ENCODE measurements at places on chromosomes 1 and 21.

- no peak for DNase-seq
- H3K4me1 ChIP-seq: no peaks in the 10 kb centered on the region
- no peaks in the 10 kb centered on the region for H3K27me3 ChIP-seq
- no peak overlapping the region for H3K4me3 ChIP-seq
These were observed 3.9 kb downstream of the S100A8 start for GRCh38 chr1:153387001-153387400.

- H3K4me1 ChIP-seq: no peaks in the 10 kb centered on the region
- H3K36me3 ChIP-seq: no peaks in the 10 kb centered on the region
- H3K27me3 ChIP-seq: no peaks in the 10 kb centered on the region
- no peak overlapping the region for H3K27ac ChIP-seq
These were observed 60.1 kb upstream of the COA6 start for GRCh38 chr1:234313171-234313570.

DNA sequence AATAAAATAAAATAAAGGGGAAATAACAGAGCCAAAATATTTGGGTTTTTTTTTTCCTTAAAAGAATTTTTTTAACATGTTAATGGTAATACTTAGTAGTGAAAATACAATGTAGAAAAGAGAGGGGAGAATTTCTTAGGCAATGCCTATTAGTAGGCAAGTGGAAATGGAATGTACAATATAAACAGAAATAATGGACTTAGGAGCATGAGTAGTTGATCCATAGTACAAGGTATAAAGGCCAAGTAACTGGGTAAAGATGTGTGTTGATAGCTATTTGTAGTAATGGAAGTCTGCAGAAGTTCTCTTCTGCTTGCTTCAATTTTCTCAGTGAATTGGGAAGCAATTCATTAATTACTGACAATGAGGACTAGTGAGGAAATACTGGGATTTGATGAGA is 34.4 kb downstream of the TESK2 start:
- no peaks in the 10 kb centered on the region for H3K27me3 ChIP-seq
- no peaks in the 10 kb centered on the region for H3K36me3 ChIP-seq
- H3K4me3 ChIP-seq: no peak overlapping the region
- no peak overlapping the region for H3K27ac ChIP-seq
- peaks cover 6% of the 10 kb centered on the region for H3K4me1 ChIP-seq

GRCh38 chr1:20052386-20052785 is 17.6 kb upstream of the PLA2G5 start:
- H3K4me3 ChIP-seq: no peak overlapping the region
- H3K27ac ChIP-seq: no peak overlapping the region

- H3K27me3 ChIP-seq: no peaks in the 10 kb centered on the region
- DNase-seq: no peak
- H3K4me3 ChIP-seq: no peak overlapping the region
- H3K36me3 ChIP-seq: no peaks in the 10 kb centered on the region
These were observed 24.5 kb upstream of the NTNG1 start for GRCh38 chr1:107116306-107116790.

DNA sequence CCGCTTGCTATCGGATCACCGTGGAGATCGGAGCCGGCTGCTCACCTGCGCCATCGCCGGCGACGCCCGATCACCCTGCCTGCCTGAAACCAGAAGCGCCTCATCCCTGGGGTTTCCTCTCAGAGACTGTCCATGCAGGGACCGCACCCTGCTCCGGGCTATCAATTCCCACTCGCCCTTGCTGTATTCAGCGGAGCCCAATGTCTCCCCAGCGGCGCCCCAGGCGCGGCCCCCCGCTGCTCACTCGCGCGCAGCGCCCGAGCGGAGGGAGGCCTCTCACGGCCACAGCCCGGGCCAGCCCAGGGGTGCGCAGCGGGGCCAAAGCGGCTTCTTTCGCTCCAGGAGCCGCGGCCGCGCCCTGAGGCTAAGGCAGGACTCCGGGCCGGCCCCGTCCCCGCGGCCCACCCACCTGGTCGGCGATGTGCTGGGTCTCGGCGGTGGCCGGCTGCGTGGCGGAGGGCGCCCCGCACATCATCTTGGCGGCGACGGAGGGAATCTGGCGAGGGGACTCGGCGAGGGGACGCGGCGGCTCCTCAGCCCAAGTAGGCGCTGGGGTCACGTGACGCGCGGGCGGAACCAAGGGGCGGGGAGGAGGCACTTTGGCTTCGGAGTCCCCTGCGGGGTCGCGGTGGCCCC is at the start of gene CSTB:
CSTB (minus strand) TSS at position 514 of the 636 bp plus-strand sequence; CDS start at position 475, 39 bp downstream.
- DNase-seq: peak; percentile 95
- peaks cover 14% of the 10 kb centered on the region for H3K4me1 ChIP-seq
- H3K4me3 ChIP-seq: peak within 1 kb of the TSS; percentile 92
- no peaks in the 10 kb centered on the region for H3K27me3 ChIP-seq
- peak within 1 kb of the TSS; percentile 54 for H3K27ac ChIP-seq
- H3K36me3 ChIP-seq: peaks cover 12% of the 10 kb centered on the region

GRCh38 chr1:27314169-27314568 is 7.8 kb upstream of the TMEM222 start:
- no peak overlapping the region for H3K27ac ChIP-seq
- no peaks in the 10 kb centered on the region for H3K36me3 ChIP-seq
- no peaks in the 10 kb centered on the region for H3K27me3 ChIP-seq
- H3K4me3 ChIP-seq: no peak overlapping the region

GRCh38 chr1:16250524-16251251 is 13.7 kb upstream of the CPLANE2 start:
- no peak overlapping the region for H3K27ac ChIP-seq
- no peak overlapping the region for H3K4me3 ChIP-seq
- no peaks in the 10 kb centered on the region for H3K27me3 ChIP-seq
- H3K4me1 ChIP-seq: no peaks in the 10 kb centered on the region
- H3K36me3 ChIP-seq: peaks cover 20% of the 10 kb centered on the region
